ENCODE measurements at places on chromosomes 1 and 21.

GRCh38 chr1:230684998-230685397 is 28.9 kb downstream of the AGT start:
- no peak for DNase-seq

DNA sequence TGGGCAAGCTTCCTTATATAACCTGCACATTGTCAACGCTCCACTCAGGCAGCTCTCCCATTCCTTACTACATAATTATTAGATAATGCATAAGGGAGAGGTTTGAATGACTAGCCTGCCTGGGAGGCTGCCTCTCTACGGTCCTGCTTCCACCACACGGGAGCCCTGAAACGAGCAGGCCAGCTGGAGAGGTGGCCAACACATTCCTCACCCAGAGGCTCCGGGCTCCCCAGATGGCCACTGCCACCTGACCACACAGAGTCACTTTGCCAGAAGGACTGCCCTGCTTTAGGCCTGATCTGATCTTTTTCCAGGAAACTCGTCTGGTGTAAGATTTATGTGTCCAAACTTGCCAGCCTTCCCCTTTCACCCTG is 27.9 kb downstream of the HIVEP3 start:
- DNase-seq = peak; percentile 7

DNA sequence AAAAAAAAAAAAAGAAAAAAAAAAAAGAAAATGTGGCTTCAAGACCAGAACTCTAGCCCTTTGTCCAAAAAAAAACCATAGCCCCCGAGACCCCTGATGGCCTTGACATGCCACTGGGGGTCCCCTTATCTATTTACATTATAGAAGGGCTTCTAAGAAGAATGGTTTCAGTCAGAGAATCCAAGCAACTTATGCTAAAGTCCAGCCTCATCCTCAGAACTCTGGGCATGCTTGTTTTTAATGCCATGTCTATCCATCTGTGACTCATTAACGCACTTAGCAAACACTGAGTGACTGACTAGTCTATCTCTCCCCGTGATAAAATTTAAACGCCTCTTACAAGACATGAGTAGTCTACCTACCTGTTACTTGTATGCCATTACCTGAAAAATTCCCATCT is 29.3 kb downstream of the ERG start:
- no peak for DNase-seq

- no peak for DNase-seq
Measured at GRCh38 chr1:198253668-198254067, 96.9 kb downstream of the NEK7 start.

DNA sequence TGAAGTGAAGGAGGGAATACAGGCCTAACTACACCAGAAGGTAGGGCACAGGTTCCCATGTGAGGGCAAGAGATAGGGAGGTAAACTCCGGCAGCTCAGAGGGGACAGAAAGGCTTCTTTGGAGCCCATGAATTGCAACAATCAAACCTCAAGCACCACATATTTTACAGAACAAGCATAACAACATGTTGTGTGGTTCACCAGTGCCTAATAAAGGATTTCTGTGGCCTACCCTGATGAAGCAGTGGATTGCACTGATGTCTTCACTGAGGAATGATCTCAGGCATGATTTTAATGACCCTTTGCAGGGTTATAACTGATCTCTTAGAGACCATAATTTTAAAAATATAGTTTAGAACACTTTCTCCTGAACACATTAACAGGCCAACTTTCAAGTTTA is 77.4 kb downstream of the RUNX1 start:
- DNase-seq = no peak

DNA sequence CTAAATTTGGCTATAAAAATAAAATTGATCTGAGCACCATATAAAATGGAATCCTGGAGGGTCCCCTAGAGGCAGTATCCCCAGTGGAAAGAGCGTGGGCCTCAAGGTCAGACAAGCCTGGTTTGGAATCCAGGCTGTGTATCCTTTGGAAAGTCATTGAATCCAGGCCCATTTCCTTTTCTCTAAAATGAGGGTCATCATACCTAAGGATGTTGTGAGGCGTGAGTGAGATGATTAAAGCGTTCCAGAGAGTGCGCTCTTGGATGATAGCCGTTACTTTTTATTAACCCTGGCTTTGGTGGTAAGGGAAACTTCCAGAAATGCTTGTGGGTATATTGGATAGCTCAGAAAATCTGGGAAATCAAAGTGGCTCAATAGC is 683 bp upstream of the ZNF436 start:
- no peak for DNase-seq

GRCh38 chr1:117301901-117302300 is 65.3 kb upstream of the MAN1A2 start:
- no peak for DNase-seq

- DNase-seq = no peak
Measured at GRCh38 chr1:194705123-194705854, 1518.9 kb upstream of the B3GALT2 start.

DNA sequence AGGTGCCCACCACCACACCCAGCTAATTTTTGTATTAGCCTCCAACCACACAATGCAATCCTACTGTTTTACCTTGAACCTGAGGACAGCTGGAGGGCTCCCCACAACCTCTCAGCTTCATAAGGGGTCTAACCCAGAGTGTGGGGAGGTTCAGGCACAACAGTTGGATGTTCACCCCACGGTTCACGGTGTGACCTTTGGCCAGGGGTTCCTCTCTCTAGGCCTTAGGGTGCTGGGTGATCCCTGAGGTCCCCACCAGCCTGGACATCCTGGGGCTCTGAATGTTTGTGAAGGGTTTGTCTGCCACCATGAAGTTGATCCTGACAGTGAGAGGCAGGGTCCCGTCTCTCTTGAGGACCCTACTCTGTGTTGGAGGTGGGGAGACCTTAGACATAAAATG is 3.9 kb downstream of the ACOT11 start:
- no peak for DNase-seq

- no peak for DNase-seq
Measured at GRCh38 chr1:109784551-109785252, 21.0 kb upstream of the EPS8L3 start.

GRCh38 chr1:243292117-243292516 is 36.3 kb downstream of the SDCCAG8 start:
- no peak for DNase-seq

DNA sequence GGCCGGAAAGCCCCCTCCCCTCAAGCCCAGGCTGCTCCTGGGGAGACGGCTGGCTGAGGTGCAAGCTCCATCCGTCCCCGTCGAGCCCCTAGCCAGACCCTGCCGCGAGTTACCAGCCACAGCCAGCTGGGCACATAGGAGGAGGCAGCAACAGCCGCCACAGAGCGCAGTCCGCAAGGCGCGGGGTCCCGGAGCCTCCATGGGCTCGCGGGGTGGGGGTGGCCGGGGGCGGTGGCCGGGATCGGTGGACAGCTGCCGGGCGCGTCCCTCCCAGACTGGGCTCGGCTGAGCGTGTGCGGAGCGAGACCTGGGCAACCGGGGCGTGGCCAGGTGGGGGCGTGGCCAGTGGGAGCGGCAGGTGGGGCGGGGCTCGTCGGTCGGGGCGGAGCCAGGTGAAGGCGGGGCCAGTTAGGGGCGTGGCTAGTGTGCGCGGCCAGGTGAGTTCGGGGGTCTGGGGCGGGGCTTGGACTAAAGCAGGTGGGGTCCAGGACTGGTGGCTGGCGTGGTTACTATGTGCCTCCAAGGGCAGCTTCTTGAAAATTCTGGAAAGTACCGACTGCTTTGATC is at the start of gene CD164L2:
CD164L2 (minus strand) TSS at position 295 of the 567 bp plus-strand sequence; CDS start at position 201, 94 bp downstream.
- DNase-seq = no peak

GRCh38 chr1:8497210-8497819 is 179.4 kb downstream of the SLC45A1 start:
- no peak for DNase-seq

- DNase-seq = no peak
Measured at GRCh38 chr1:11925938-11926292, 312 bp downstream of the KIAA2013 start.

DNA sequence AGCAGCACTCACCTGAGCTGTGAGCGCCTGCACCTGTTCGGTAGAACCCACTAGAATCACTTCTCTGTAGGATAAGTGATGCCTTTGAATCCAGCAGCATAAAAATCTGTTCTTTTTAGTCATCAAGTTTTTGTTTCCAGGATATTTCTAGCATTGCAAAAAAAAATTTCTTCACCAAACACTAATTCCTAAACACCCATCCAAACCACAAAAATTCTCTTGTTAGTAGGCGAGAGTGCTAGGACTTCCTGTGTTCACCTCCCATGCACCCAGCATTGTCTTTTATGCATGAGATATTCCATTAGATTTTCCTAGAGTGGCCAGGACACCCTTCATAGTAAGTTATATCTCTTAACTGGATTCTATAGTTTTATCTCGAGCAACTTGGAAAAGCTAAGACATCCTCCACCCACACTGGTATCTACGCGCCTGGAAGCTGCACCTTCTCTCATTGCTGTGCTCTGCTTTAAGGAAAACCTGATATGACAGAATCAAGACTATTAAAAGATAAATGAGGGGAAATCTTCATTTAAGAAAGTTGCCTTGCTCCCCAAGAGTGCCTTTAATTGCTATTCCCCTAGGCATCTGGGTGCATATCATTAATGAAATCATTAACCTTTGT is 12.3 kb downstream of the SERTAD4 start:
- no peak for DNase-seq

GRCh38 chr1:79899914-79900313 is 893.4 kb upstream of the ADGRL4 start:
- no peak for DNase-seq

DNA sequence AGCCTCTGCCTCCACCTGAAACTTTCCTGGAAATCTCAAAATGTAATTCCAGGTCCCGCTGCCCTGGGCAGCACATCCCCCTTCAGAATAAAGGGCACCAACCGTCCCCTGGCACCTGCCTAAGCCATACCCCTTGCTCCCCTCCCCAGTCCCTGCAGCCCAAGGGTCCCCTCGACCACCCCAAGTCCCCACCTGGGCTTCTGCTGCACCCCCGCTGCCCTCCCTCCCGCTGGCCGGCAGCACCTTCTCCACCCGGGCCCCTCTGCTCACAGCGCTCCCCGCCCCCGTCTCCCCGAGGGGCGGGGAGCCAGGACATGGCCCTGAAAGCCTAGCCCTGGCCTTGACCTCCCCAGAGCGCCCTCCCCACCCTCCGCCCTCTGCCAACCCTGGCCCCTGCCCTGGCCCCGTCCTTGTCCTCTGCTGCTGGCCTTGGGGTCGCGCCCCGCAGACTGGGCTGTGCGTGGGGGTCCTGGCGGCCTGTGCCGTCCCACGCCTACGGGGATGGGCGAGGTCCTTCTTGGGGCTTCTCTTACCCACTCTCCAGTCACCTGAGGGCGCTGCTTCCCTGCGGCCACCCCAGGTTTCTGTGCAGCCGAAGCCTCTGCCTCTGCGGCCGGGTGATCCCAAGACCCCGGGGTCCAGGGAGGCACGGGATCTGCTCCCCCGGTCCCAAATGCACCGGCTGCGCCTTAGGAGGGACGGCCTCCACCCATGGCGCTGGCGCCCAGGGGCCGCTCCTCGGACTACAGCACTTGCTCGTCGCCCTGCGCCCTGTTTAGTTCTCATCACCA is 41.7 kb downstream of the WDR4 start:
- no peak for DNase-seq

- no peak for DNase-seq
Measured at GRCh38 chr21:44354001-44354405, 582 bp downstream of the TRPM2 start.

- DNase-seq = no peak
Measured at GRCh38 chr21:31107871-31108270, 69.6 kb upstream of the KRTAP19-8 start.

GRCh38 chr1:92934395-92935378 is 26.6 kb downstream of the DIPK1A start:
- DNase-seq = no peak

GRCh38 chr1:227428803-227429202 is 110.5 kb upstream of the CDC42BPA start:
- DNase-seq = no peak

DNA sequence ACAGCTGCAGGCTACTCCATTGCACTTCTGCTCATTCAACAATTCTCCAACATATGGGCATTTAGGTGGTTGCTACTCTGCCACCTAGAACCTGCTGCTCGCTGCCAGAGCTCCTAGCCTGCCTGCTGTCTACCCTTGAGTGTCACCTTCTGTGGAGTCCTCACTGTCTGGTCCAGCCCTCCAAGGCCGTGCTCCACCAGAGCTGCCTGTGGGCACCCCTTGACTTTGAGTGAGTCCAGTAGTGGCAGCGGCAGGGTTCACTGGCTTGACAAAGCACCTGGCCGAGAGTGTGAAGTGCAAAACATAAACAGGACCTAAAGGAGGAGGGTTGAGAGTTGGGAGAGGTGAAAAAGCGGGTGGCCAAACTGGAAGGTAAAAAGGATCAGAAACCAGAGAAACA is 120.3 kb upstream of the DNAH14 start:
- DNase-seq = no peak

GRCh38 chr1:245361951-245362350 is 207.2 kb downstream of the KIF26B start:
- DNase-seq = no peak

DNA sequence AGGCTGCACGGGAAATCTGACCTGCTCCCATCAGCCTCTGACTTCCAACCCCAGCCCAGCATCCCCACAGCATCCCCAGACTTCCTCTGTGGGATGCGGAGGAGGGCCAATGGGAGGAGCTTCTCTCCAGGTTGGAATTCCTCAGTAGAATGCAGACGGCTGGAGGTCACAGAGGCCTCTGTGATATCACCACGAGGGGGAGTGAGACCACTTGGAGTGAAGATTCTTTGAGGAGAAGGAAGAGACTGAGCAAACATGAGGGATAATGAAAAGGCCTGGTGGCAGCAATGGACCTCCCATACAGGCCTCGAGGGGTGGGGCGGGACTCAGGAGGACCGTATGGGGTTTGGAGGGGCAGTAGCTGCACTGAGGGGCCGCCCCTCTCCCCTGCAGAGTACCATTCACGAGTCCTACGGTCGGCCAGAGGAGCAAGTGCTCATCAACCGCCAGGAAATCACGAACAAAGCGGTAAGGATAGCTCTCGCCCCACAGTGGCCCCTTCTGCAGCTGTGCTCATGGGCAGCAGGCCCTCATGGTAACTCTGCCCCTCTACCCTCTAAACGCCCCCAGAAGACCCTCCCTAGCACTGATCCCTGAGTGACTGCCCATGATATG is at the start of gene CATSPER4:
CATSPER4 (plus strand) TSS at position 230 of the 615 bp plus-strand sequence; CDS start at position 256, 26 bp downstream.
- DNase-seq = peak; percentile 6

GRCh38 chr1:18736958-18737357 is 106.3 kb downstream of the PAX7 start:
- no peak for DNase-seq

GRCh38 chr1:222994511-222995235 is 148.4 kb downstream of the TLR5 start:
- DNase-seq = no peak

- DNase-seq = no peak
Measured at GRCh38 chr1:47527653-47528272, 89.9 kb downstream of the FOXD2 start.

DNA sequence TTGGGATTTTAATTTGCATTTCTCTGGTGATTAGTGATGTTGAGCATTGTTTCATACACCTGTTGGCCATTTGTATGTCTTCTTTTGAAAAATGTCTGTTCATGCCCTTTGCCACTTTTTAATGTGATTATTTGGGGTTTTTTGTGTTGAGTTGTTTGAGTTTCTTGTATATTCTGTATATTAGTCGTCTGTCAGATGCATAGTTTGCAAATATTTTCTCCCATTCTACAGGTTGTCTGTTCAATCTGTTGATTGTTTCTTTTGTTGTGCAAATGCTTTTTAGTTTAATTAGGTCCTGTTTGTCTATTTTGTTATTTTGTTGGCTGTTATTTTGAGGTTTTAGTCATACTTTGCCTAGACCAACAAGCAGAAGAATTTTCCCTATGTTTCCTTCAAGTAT is 164.0 kb upstream of the CXADR start:
- DNase-seq = no peak

GRCh38 chr1:18529714-18530113 is 49.0 kb downstream of the KLHDC7A start:
- no peak for DNase-seq
